ENCODE measurements at places on chromosomes 1 and 21.

DNA sequence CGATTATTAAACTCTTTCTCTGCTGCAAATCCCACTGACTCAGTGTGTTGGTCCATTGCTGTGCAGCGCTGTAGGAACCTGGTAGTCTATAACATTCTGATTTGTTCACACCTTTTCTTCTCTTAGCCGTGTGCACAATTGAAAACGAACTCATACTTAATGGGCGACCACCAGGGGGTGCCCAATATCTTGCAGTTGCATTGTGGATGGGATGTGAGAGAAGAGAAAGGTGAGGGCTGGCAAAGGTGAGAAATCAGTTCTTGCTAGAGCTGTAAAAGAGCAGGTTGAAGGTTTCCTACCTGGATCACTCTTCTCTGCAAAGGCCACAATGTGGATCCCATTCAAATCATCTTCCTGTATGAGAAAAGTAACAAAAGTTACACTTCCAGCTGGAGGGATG lies 51.0 kb downstream of the CASQ2 start:
- DNase-seq, result no peak

DNA sequence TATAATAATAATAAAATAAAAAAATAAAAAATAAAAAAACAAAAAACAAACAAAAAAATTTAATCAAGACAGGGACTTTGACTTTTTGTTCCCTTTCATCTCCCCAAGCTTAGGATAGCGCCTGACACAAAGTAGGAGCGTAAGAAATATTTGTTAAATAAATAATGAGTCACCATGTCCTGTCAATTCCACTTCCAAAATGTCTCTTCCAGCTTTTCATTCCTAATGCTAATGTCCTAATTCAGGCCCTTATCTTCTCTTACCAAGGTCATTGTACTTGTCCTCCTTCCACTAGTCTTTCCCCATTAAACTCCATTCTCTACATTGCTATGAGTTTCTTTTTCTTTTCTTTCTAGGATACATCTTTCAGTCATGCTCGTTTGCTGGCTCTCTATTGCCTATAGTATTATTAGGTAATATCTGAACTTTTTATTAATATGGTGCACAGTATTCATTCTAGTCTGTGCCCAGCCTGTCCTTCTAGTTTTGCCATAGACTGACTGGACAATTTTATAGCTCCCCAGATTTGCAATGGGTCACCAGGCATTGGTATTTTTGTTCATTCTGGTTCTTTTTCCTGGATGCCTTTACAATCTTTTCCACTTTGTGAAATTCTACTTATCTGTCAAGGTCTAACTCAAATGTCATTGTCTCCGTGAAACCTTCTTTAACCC lies 11.4 kb downstream of the NEXN start:
- DNase-seq, result no peak

DNA sequence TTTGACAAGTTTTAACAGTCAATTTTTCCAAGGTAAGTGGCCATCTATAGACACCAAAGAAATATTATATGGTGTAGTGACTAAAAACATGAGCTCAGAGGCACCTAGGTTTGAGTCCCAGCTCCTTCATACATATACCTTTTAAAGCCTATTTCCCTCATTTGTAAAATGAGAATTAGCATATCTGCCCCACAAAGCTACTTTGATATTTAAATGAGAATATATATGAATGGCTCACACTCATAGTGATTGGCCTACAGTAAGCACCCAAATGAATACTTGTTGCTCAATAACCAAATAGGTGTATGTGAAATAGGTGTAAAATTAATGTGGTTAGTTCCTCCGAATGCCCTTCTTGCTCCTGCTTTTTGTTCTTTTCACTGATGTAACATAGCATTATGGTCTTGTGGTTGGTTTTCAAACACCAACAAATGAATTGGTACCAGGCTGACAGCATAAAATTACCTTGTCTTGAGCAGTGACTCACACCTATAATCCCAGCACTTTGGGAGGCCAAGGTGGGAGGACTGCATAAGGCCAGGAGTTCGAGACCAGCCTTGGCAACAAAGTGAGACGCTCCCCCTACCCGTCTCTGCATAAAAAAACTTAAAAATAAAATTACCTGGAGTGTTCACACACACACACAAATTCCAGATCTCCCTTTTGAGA lies 25.3 kb downstream of the CNIH4 start:
- no peak for DNase-seq

- no peak for DNase-seq
Observed at GRCh38 chr1:228039986-228040385, 33.2 kb downstream of the WNT3A start.

DNA sequence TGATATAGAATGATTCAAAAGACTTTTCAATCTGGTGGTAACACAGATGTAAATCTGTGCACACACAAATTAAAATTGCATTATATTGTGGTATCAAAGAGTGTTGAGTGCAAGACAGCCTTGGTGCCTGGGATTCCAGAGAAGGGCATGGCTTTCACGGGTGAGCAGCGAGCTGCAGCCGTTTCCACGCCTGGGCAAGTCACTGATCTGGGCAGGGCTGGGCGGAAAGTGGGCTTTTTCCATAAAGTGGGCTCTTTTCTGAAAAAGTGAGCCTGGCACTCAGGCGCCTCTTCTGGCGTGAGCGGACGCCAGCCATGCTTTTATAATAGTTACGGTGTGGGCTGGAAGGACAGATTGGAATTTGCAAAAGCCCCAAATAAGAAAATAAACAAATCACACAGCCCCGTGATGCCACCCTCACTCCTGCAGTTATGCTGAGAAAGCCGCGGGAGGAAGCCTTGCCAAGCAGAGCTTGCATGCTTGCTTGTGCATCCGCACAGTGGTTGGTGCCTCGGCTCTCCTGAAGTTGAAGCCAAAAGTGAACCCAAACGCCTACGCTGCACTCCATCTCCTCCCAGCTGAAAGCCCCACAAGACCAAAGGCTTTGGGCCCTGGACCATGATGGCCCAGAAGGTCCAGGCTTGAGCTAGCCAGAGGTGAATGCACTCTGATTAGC lies 7.1 kb upstream of the C1orf115 start:
- DNase-seq, result no peak

All from stimulated activated CD8-positive, alpha-beta memory T cell treated with anti-CD3 and anti-CD28 coated beads, Interleukin-7, amount 100 ng/mL, for 24 hours (primary cell).